Stimulated activated CD8-positive, alpha-beta memory T cell treated with anti-CD3 and anti-CD28 coated beads, Interleukin-2, amount 100 ng/mL, for 1 hour (primary cell): ENCODE measurements at places on chromosomes 4 and X.
A peak's percentile ranks its signal among the peaks of the same experiment; 100 is the strongest.

DNA sequence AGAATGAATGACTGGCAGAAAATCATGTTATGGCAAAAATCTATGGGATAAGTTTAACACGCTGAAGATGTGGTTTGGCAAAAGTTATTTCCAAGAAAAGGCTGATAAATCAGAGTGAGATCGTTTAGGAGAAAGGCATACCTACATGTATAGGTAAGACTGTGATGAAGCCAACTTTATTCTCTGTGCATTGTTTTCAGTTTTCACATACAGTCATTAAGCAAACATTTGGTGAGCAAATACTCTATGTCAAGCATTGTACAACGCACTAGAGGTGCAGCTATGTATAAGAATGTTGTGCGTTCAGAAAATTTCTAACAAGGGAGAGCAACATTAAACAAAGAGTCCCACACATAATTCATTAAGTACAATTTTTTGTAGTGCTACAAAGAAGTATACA, 121.7 kb downstream of the TEX13A start:
- DNase-seq, result no peak

- DNase-seq, result no peak
Observed at GRCh38 chr4:167025670-167026069, 208.6 kb downstream of the SPOCK3 start.

- no peak for DNase-seq
Observed at GRCh38 chrX:12443534-12444098, 305.3 kb downstream of the FRMPD4 start.

GRCh38 chr4:149076401-149076800, 634.2 kb upstream of the NR3C2 start:
- no peak for DNase-seq

DNA sequence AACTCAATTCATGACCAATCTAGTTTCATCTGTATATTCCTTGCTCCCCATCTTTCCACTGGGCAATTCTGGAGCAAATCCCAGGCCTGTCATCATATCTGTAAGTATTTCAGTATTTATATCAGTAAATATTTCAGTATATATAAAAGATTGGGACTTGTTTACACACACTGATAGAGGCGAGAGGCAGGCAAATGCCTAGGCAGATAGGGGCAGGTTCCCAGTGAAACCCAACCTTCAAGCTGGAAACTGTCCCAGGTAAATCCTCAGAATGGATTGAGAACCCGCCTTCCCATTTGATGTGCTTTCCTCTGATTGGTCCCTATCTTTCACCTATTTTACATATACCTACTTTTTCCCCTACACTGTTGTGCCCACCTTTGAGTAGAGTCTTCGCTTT, 23.8 kb upstream of the TBC1D1 start:
- DNase-seq, result no peak

- DNase-seq, result peak; percentile 33
Observed at GRCh38 chrX:47232803-47233332, at the start of gene USP11. Gene USP11 (plus strand): TSS chrX:47233009. CDS start chrX:47233044, 35 bp downstream.

- DNase-seq, result no peak
Observed at GRCh38 chr4:142840516-142841123, 5.5 kb downstream of the INPP4B start.

DNA sequence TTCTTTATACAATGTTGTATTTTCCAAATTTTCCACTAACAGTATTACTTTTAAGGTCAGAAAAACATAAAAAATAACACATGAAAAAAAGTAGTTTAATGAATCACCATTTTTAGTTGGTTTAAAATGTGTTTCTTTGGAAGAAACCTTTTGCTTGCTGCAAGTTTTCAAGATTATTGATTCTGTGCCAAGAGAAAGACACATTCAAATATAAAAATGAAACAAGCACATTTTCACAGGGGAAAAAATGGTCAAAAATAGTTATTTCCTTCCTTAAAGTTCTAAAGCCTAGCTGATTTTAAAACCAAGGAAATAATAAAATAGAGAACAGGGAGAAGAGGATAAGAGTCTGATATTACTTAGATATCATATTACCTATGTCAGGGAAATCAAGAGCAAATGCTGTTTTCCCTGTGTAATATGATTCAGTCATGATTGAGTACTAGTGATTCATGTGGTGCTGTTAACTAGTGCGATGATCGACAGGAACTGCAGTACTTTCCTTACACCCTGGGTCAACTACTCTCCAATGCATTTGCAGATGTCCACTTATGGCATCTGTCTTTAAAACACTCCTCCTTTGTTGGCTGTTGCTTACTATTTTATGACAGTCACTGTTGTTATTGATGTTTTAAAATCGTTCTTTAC, 103.8 kb downstream of the CAMK2D start:
- no peak for DNase-seq

DNA sequence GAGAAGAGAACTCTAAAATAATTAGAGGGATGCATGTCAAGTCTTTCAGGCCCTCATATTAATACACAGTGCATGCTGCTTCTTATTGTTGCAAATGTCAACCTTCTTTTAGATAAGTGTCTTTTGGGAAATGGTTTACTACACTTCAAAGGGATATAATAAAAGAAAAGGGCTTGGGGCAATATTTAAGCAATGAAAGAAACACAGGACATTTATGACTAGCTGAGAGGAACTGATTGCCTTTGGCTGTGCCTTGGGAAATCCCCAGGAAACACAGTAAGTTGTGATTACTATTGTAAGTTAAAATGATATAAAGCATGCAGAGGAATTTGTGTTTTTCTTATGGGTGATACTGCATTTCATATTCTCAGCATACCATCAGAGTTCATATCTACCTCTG, 1036.2 kb upstream of the GRID2 start:
- DNase-seq, result no peak

- peak; percentile 11 for DNase-seq
Observed at GRCh38 chr4:184983672-184984356, 34.5 kb upstream of the HELT start.

DNA sequence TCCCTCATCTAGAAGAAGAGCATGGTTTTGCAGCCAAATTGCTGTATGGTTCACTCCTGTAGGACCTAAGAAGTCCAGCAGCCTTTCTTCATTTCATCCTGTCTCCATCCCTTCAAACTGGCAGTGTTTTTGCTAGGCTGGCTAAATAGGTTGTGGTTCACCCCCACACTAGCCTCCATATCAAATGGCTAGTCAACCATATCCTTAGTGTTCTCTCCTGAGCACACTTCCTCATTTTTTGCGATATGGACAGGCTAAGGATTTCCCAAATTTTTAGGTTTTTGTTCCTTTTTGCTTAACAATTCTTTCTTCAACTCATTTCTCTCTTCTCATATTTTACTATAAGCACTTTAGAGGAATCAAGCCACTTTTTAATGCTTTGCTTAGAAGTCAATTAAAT, 98.8 kb upstream of the NOCT start:
- no peak for DNase-seq

DNA sequence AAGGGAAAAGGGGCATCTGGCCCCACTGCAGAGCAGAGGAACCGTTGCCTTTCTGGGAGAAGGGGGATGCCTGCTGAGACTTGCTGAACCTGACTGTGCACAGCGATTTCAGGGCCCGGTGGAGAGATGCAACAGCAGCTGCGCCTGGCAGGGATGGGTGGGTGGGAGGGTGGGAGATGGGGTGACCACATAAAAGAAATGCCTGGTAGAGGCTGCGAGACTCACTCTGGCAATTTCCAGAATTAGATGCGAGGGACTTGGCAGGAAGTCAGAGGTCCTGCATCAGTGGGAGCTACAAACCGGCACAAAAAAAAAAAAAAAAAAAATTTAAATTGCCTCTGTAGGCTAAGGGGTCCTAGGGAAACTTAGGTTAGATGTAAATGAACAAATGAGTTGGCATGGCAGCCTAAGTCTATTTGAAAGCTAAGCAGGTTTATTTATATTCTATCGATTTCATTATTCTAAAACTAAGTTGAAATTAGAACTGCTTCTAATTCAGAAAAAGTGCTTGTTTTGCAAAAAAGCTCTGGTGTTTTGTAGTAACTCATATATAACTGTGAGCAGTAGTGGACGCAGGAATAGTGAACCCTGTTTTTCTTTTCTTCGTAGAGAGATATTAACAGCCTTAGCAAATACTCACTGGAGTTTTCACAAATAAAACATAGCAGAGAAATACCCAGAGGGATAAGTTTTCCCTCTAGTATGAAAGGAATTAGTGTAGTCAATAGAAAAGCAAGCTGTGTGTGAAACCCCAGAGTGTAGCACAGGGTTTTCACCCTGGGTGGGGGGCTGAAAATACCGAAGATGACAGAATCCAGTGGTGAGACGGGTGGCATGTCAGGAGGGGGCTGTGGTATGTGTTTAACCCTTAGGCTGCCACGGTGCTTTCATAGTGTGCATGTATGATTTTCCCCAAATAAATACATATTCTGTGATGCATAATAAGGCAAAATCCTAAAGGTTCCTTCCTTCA, 130.1 kb downstream of the EGF start:
- DNase-seq, result no peak

GRCh38 chr4:91298156-91298700, 1005.5 kb upstream of the GRID2 start:
- DNase-seq, result no peak
